ENCODE measurements at places on chromosomes 4 and X.

DNA sequence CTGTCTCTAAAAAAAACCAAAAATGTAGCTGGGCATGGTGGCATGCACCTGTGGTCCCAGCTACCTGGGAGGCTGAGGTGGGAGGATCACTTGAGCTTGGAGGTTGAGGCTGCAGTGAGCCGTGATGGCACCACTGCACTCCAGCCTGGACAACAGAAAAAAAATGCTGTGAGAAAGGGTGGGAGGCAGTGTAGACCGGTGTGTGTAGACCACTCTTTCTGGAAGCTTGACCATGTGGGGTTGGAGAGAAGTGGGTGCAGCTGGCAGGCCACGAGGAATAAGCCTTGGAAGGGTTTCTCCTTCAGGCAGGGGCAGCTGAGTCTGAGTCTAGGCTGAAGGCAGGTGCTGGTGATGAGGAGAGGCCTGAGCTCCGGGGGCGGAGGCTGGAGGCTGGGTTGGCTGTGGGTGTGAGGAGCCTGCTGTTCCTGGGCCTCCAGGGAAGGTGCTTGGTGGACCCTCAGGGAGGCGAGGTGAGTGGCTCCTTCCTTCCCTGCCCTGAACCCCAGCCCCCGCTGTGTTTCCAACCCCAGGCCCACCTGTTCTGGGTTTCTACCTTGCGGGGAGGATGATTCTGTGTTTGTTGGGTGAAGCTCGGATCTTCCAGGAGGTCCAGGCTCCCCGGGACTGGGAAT is 9.3 kb upstream of the TBC1D14 start:
- DNase-seq = peak; percentile 49

- DNase-seq = no peak
Measured at GRCh38 chrX:150225756-150226155, 137.4 kb upstream of the MAMLD1 start.

- DNase-seq = no peak
Measured at GRCh38 chr4:108814326-108814725, 51.5 kb upstream of the ETNPPL start.

DNA sequence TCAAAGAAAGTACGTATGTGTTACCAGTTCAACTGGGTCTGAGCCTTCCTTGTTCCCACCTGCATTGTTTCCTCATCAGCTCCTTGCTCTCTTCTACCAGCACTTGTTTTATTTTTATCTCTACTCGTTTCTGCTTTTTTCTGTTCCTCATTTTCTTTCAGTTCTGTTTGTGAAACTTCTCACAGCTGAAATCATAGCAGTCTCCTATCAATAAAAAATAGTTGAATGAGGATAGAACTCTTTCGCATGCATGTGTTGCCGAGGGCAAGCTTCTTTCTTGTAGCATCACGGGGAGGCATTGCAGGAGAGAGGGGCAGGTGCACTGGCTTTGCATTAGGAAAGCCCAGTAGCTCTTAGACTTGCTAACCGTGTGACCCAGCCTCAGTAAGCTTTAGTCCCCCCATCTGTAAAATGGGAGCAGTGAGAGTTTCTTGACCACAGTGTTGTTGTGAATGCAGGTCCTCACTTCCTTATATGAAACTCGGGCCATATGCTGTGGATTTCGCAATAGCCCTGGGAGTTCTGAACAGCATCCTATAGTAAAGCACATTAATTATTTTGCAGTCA is 24.7 kb downstream of the OFD1 start:
- no peak for DNase-seq

DNA sequence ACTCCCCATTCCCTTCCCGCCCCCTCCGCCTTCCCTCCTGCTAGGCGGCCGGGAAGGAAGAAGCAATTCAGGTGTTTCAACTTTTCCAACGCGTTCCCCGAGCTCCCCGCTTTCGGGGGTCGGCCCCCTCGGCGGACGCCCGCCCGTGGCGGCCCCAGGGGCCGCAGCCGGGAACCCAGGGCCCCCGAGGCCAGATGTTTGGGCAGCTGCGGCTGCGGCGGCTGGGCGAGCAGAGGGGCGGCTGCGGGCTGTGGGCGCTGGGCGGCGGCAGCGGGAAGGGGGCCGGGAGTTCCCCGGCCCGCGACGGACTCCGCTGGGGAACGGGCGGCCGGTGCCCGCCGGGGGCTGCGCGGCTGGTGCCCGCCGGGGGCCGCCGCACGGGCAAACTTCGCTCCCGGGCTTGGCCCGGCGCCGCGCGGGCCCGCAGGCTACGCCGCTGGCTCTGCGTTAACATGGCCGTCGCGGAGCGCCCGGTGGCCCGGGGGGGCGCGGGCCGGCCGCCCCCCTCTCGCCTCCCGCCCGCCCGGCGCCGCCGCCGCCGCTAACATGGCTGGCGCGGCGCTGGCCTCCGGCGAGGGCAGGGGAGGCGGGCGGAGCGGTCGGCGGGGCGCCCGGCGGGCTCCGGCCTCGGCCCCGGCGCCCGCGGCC is 510 bp downstream of the HMGB3 start:
- DNase-seq = no peak

DNA sequence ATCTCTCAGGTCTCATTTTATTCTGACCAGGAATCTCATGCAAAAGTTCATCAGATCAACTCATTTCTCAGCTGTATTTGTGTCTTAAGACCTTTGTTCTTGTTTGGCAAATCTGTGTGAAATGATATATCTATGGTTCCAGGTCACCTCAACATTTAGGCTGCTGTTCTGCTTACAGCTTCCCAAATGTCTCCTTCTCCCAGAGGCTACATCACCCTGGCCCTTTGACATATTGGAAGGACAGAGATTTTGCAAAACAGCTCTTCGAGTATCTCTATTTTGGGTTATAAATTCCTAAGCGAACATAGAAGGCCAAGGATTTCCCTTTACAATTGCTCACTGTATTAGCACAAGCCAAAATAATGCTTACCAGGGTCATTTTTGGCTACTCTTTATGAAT is 57.5 kb upstream of the GIMD1 start:
- no peak for DNase-seq

GRCh38 chr4:8234715-8235114 is 34.8 kb upstream of the HTRA3 start:
- DNase-seq = no peak
